ENCODE measurements at places on chromosomes 16 and 17. TPM values are rescaled to one million over a fixed set of nuclear protein-coding genes. Genes with fewer than 3 reads are reported as not detected.

Gene TMEM92
- total RNA-seq = 14.6 TPM

DNA sequence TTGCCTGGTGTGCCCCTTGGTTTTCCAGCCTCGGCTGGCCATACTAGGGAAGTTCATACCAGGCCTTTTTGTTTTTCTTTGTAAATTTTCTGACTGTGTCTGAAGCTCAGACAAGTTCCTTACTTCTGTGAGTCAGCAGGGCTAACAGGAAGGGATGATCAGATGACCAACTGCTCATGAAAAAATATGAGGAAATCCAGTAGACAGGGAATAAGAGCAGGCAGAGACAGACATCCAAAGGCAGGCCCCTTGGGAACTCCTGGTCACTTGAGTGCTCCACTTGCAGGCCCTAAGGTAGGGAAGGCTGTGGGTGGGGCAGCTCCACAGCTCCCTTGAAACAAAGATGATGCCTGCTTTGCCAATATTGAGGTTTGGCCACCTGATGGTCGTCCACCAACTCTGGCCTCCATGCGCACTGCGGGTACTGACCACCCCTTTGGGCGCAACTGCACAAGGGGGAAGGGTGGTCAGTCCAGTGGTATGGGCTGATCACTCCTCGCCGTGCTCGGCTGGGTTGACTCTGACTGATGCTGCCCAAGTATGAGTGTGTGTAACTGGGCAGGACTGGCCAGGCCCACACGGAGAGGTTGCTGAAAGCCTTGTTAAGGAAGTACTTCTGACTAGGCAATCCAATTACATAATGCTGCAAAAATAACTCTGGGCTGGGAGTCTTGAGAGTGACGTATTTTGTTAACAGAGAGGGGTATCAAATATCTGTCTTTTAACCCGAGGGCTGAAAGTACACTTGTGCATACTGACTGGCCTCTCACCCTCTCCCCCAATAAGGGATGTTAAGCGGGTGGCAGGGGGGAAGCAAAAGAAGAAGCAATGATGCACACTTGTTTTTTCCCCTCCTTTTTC, 20.8 kb upstream of the ZFHX3 start:
- no peak for DNase-seq

DNA sequence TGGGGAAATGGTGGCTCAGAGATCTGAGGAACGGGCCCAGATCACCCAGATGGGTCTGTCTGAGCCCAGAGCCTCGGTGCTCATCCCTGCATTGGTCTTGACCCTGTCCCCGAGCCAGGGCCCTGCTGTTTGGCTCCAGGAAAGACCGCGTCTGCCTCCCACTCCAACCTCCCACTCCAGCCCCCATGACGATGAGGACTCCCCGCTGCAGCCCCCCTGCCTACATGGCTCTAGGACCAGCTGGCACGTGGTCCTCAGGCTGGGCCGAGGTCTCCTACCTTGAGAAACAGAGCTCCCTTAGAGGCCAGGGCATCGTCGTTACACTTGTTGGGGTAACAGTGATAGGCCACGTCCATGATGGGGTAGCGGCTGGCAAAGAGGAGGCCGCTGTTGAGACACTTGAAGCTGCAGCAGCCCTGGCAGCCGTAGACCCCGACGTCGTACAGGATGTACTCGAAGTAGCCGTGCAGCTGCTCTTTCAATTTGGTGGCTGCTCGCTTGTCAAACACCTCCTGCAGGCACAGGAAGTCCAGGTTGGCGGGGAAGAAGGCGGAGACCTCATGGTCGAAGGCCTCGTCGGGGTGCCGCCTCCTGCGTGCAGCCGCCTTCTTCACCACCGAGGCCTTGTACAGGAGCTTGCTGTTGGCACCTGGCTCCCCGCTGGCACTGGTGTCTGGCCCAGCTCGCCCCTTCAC, 59.9 kb downstream of the PRMT7 start:
- DNase-seq = no peak

Gene STH
- not detected for total RNA-seq

DNA sequence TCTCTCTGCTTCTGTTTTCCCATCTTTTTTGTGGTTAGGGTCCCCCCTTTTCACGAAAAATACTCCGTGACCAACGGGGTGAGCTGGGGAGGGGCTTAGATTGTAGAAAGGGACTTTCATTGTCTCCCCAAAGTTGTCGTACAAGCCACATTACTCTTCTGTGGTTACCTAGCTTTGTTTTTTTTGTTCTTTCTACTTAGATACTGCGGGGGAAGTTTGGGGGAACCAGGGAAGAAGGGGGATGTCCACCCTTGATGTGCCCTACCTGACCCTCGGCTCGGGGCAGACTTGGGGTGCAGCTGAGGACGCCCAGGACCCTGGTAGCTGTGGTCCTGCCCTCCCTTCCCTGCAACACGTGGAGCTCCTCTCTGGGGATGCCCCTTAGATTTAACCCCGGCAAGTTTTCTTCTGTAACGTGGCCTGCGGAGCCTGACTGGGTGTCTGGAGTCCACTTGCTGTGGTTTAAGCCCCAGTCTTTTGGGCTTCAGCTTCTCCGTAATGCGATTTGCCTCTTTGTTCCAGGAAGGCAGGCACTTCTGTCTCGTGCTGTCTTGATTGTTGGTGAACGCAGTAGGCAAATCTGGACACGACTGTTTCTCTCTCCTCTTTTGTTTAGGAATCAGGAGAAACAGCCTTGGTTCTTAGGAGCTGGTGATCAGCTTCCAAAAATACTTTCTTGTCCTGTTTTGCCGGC, 892 bp downstream of the ABCC1 start:
- no peak for DNase-seq

- no peak for DNase-seq
Observed at GRCh38 chr16:88331989-88332920, 50.5 kb upstream of the ZNF469 start.

Gene SCNN1B
- total RNA-seq = not detected

DNA sequence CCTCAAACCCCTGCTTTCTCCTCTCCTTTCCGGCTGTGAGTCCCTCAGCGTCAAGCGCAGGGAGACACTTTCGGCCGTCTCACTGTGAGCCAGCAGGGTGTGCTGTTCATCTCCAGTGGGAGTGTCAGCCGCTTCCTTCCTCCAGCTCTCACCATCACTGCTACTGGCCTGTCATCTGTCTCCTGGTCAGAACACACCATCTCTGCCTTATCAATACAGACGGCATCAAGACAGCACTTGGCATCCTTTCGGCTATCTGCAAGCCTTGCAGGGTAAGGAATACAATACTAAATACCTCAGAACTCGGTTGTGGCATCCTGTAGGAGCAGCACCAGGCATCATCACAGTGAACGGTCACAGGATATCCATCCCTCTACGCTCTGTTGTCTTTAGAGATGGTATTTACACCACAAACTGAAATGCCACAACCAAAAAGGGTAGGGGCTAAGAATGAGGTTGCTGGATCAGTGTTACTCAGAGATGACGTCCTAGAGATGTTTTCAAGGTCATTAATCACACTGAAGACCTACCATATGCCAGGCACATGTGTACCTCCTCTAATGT, 20.7 kb upstream of the CMTM4 start:
- DNase-seq = peak; percentile 58

Gene PRSS36
- total RNA-seq = 1.4 TPM

Gene FBXO39
- total RNA-seq = not detected

GRCh38 chr17:78323826-78324390, 36.0 kb downstream of the SOCS3 start:
- no peak for DNase-seq

Gene DYNLRB2
- not detected for total RNA-seq

GRCh38 chr16:86833136-86833535, 254.8 kb downstream of the FOXL1 start:
- DNase-seq = no peak

Gene SRCIN1
- 23.6 TPM for total RNA-seq

DNA sequence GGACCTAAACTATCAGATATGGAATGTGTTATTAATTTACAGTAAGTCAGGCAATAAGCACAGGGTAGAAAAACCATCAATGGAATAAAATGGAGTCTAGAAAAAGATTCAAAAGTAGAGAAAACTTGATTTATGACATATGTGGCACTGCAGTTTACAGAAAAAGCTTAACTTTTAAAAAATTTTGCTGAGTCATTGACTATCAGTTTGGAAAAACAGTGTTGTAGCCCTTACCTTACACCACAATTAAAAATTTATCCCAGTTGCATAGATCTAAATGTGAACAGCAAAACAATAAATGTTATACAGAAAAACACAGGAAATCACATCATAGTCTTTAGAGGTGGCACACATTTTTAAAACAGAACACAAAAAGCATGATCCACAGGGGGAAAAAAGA, 108.5 kb downstream of the USP22 start:
- DNase-seq = no peak

GRCh38 chr16:2058420-2058819, 10.6 kb downstream of the TSC2 start:
- no peak for DNase-seq

- peak; percentile 51 for DNase-seq
Observed at GRCh38 chr17:74089869-74090464, 113.5 kb upstream of the RPL38 start.

- DNase-seq = no peak
Observed at GRCh38 chr16:13029786-13030185, 128.4 kb downstream of the SHISA9 start.

Gene PLEKHG4
- total RNA-seq = 91.0 TPM

Gene CPNE7
- total RNA-seq = 40.4 TPM

Gene SARM1
- total RNA-seq = 32.8 TPM

DNA sequence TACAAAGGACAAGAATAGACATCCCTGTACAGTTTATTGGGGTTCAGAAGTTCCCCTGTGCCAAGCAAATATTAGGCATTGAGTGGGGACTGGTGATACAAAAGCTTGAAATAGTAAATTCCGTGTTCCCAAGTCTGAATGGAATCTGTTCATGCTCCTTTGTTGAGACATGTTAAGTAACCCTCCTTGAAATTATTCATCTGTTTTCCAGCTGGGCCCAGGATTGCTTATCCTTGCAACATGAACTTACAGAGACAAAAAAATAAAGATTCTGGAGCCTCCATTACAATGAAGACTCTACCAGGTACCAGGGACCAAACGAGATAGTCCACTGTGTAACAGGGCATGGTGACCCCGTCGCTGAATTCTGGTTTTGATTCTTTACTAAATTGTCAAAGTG, 6.1 kb upstream of the CCL8 start:
- no peak for DNase-seq

DNA sequence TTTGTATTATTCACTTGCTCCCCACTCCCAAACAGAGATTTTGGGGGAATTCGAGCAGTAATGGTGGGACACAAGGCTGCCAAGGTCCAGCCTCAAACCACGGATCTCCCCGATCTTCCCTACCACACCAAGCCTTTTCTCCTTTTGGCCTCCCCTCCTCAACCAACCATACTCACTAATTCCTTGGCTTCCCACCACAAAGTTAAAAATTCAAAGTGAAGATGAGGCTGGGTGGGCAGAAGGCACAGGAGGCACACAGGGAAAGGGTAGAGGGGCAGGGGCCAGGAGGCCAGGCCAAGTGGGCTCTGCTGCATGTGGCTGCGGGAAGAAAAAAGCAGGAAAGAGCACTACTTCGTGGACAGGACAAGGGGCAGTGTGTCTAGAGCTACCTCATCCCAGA, 15.2 kb downstream of the HOXB4 start:
- DNase-seq = no peak

- no peak for DNase-seq
Observed at GRCh38 chr16:50267151-50267631, 840 bp downstream of the ADCY7 start.

GRCh38 chr17:57557834-57558681, 187.0 kb downstream of the CCDC182 start:
- DNase-seq = no peak

- peak; percentile 91 for DNase-seq
Observed at GRCh38 chr17:48522031-48522653, 8.7 kb downstream of the HOXB1 start.

DNA sequence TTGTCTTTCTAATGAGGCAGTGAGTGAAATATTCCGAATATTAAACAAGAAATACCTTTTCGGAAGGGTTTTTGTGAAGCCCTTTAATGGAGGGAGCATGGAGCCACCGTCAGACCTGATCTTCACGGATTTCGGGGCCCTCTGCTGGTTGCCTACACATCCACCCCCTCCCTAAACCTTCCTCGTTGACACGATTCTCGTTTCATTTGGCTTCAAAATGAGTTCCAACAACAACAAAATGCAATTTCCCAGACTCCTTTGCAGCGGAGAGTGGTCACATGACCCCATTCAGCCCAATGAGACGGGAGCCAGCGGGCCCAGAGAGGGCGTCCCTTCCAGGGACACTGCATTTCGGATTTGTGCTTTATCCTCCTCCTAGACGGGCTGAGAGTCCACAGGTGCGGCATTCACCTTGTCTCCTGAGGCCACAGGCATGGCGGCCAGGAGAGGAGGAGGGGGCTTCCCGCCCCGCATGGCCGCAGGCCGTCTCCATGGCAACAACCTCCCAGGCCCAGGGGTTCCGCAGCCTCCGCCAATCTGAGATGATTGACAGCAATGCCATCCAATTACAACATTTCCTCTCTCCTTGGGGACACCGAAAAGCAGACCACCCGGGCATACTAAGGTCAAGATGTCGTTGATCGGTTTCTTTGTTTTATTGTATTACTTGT, 259.8 kb downstream of the C16orf95 start:
- DNase-seq = peak; percentile 33

GRCh38 chr16:73125850-73126524, 78.1 kb upstream of the ZFHX3 start:
- DNase-seq = no peak

Gene PRSS21
- total RNA-seq = not detected
